ENCODE measurements at places on chromosomes 1 and 21.

GRCh38 chr1:109492779-109493178, 1.1 kb upstream of the CYB561D1 start:
- DNase-seq: no peak

- no peak for DNase-seq
Measured at GRCh38 chr1:7000720-7001119, 215.5 kb downstream of the CAMTA1 start.

DNA sequence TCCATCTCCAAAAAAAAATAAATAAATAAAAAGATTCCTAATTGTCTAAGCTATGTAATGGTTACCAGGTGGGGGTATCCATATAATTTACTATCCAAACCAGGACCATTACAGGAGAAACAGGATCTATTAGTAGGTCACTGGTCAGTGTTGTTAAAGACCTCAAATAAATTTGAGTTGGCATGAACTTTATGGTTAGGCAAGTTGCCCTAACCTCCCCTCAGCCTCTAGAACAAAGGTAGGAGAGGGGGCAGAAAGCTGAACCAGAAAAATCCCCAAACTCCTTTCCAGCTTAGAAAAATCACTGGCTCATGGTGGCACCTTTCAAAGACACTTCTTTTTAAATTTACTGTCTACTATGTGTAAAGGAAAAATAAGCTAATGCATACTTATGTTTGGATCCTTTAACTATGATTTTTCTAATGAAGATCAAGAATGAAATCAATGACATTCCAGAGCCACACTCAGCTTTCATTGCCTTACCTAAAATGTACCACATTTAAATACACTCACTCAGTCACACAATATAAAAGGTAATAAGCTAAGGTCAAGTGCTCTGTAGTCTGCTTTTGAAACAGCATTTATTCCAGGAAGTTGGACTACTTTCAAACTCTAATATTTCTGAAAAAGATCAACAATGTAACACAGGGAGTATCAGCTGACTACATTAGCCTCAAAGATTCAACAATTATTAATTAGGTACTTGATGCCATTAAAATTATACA, 13.8 kb downstream of the EIF4G3 start:
- no peak for DNase-seq

DNA sequence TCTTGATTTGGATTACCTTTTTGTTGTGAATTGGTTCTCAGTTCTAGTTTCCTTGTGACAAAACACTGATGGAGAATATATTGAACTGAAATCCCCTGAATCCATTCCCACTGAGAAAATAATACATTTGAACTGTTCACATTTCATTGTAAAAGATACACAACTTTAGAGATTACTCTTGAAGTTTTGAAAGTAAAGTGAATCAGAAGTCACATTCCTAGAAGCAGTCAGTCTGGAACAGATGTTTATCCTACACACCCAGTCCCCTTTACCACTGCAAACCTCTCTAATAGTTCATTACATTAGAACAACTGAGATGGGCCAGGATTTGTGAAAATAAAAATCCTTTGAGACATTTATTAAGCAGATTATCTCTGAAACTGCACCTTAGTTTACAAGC, 3.4 kb downstream of the RERE start:
- DNase-seq: no peak

GRCh38 chr1:162351246-162351842, 25.3 kb downstream of the SPATA46 start:
- no peak for DNase-seq

- DNase-seq: peak; percentile 68
Measured at GRCh38 chr1:193629875-193630274, 443.5 kb upstream of the B3GALT2 start.

GRCh38 chr1:3455670-3456448, 1.4 kb downstream of the ARHGEF16 start:
- no peak for DNase-seq

GRCh38 chr21:45872902-45873301, 108.7 kb upstream of the COL6A1 start:
- DNase-seq: no peak

GRCh38 chr1:201186192-201186591, 4.4 kb upstream of the IGFN1 start:
- DNase-seq: no peak

DNA sequence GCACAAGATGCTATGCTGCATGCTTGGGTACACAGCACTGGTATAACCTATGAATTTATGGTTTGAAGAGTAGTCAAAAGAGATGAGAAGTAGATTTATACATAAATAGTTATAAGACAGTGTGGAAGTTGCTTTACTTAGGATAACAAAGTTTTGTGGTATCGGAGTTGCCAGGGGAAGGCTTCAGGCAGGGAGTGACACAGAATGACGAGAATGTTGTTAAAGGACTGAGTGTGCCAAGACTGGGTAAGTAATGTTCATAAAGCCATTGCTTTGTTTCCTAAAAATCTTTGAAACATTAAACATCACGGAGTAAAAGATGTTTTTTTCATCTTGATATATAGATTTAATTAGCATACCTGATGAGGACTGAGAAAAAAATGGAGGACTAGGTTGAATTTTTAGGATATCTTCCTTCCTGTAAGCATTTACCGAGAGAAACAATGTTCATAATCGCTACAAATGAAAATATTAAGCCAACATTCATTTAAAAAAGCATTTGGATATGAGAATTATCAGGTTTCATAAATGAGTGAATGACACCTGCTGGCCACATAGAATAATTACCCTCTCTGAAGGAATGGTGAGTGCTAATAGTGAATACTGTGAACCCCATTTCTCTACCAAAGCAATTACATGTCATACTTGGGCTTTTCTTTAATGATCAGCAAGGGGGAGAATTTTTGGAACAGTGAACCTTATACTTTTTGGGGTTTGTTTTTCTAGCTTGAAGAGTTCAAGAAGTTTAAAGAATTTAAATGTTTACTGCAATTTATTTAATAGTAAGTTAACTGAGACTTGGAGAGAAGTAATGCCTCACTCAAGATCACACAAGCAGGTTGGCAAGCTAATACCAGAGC, 28.4 kb downstream of the EXTL2 start:
- DNase-seq: peak; percentile 83

GRCh38 chr1:12141163-12141850, 25.5 kb upstream of the TNFRSF1B start:
- no peak for DNase-seq

DNA sequence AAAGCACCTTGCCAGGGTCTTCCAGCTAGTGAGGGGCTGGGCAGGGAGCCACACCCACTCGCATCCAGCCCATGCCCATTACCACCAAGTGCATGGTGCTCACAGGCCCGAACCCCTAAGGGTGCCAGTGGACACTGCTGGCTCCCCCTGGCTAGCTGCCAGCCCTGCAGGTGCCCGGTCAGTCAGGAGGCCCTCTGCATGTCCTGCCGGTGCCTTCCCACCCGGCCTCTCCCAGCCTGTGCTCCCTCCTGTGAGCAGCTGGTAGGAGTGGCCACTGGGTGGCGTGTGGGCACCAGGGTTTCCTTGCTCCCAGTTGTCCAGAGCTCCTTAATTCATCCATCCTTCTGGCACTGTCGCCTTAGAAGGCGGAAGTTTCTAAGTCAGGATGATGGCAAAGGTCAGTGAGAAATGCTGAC, 33.4 kb downstream of the QSOX1 start:
- peak; percentile 68 for DNase-seq

GRCh38 chr1:199447906-199448305, 579.6 kb upstream of the NR5A2 start:
- DNase-seq: no peak

DNA sequence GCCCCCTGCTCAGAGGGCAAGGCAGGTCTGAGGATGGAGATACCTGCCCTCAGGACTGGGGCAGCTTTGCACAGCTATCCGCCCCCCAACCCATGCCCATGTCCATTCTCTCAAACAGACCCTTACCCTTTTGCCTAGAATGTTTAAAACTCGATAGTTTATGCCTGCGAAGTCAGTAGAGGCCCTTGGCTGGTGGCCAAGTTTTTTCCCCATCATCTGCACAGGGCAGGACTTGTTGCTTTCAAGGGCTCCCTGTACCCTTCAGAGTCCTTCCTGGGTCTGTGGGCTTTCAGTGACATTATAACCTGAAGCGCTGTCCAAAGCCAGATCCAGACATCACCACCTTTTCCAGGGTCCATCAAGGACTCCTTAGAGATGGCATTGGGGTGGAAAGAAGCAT, 148.7 kb upstream of the ZNF644 start:
- no peak for DNase-seq

- DNase-seq: peak; percentile 51
Measured at GRCh38 chr1:6384962-6385361, 8.6 kb downstream of the ACOT7 start.

GRCh38 chr1:167219194-167219593, 1.5 kb upstream of the POU2F1 start:
- DNase-seq: no peak

- no peak for DNase-seq
Measured at GRCh38 chr1:21639594-21640041, 29.5 kb downstream of the RAP1GAP start.

DNA sequence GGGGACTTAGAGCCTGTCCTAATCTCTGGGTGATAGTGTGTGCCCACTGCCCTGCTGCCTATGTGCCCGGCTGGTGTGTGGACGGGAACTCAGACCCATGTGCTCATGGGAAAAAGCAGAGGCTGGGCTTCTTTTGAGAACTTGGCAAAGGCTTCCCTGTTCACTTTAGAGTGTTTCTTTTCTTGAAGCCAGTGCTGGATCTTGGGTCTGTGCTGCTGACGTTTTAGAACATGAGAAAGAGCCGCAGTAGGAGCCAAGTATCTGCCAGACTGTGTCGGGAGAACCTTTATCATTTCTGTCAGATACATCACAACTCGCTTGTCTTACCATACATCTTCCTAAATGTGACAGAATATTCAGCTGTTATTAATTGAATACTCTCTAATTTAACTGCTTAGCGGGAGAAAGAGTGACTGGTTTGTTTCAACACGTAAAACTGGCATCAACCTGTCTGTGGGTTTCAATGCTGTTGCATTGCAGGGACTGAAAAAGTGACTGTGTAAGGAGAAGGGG, 195.2 kb downstream of the PBX1 start:
- peak; percentile 77 for DNase-seq

DNA sequence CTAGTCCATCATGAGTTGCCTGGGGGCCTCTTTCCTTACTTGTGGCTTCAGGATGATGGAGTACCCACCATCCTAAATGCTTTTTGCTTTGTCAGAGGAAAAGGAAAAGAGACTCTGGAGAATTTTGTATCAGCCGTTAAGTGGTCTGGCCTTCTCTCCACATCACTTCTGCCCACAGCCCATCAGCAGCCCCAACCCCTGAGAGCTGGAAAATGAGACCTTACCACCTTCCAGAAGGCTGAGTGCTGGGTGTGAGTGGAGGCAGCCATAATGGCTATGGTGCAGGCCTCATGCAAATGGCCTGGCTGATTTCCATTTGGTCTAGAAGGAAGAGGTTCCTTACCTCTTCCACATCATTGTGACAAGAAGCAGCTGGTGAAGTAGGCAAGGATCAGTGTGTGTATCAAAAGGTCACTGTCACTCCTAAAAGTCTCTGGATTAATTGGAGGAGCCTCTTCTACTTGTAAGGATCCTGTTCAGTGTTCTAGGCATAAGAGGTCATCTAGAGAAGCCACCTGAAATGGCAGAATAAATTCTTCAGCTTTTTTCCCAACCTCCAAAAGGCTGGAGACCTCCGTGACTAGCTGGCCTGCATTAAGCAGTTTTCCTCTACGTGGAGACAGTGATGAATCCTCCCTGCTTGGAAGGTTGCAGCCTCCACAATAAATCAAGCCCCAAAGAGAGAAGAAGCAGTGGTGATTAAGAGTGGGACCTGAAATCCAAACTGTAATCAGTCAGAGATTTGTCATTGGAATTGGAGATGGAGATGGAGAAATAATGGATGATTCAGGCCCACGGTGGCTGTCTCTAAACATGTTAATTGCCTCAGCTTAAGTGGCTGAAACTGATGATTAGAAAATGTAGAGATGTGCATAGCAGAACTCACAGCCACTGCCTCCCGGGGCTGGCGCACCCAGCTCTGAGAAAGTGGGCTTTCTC, 111.5 kb downstream of the CNIH3 start:
- no peak for DNase-seq

- peak; percentile 84 for DNase-seq
Measured at GRCh38 chr1:98104289-98104688, 183.5 kb upstream of the DPYD start.

GRCh38 chr1:95537176-95537575, 303.2 kb downstream of the RWDD3 start:
- no peak for DNase-seq

- DNase-seq: no peak
Measured at GRCh38 chr1:198423673-198424072, 116.8 kb downstream of the ATP6V1G3 start.

DNA sequence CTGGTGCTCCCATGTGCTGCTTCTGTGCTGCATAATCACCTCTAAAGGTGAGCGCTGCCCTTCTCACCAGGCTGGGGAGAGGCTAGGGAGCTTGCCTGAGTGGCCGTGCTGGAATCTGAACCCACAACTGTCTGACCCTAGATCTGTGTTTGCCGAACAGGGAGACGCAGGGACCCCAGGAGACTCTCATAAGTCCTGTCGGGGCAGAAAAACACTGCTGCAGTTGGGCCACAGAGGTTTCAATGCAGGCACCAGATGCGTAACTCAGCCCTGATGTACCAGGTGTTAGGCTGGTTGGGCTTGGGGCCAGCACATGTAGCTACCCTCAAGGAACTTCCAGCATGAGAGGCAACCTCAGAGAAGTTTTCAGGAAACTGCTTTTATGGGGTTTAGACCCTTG, 49.5 kb upstream of the DMRTB1 start:
- no peak for DNase-seq

GRCh38 chr1:156152628-156153027, 757 bp upstream of the SEMA4A start:
- no peak for DNase-seq

- DNase-seq: peak; percentile 22
Measured at GRCh38 chr1:233140499-233140898, 155.0 kb downstream of the PCNX2 start.

DNA sequence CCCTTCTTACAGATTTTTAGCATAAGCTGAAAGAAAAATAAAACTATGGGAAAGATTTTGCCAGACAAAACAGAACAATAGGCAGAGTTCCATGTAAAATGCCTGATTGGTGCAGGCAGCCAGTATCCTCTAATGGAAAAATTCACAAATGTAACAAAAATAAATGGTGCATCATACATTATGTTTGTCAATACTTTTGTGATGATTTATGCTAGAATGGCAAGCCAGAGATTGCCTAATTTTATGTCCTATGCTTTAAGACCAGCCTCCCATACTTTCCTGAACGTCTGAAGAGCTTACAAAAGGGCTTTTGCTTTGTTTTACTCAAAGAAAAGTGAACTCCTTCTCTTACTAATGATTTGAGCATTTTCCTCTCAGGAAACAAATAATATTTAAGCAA, 81.5 kb upstream of the KCNJ15 start:
- DNase-seq: peak; percentile 16

GRCh38 chr1:154752273-154753030, 117.6 kb downstream of the KCNN3 start:
- DNase-seq: no peak

DNA sequence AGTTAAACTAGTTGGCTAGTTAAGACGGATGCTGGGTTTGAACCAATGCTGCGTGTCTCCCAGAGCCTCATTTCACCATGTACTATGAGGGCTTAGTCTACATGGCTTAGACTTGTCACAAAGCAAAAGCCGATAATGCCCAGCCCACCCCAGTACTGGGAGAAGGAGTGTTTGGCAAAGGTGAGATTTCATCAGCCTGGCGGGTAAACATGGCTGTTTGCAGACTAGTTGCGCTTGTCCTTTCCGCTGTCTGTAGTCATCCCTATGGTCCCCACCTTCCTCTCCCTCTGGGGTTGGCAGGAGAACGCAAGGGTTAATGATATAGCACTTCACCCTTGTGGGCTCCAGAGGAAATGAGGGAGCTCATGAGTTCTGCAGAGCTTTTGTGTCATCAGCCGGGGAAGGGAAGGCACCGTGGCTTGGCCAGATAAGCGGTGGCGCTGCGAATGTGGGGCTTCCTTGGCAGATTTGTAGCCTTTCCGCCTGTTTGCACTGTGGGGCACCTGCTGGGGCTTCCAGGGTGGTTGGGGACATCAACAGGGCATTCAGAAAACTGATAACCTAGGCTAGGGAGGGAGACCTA, 29.2 kb downstream of the SOX13 start:
- no peak for DNase-seq

Data from fibroblast of pulmonary artery (primary cell).